ENCODE measurements at places on chromosomes 7 and 10.

DNA sequence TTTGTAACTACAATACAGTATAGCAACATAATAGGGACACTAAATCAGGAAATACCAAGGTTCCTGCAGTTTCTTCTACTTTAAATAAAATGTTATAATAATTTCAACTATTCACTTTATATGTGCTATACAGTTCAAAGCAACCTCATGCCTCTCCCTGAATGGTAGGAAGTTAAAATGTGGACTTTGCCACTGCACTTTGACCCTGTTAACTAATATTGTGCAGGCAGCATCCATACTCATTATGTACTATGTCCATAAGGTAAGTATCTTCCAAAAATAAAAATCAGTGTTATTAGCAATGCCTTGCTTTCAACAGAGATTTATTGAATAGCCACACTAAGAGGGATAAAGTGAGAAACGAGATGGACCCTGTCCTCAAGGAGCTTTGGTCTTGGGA is 4.8 kb downstream of the STEAP4 start:
- no peak for DNase-seq

- no peak for DNase-seq
Measured at GRCh38 chr7:134290286-134290685, 26.4 kb downstream of the SLC35B4 start.

DNA sequence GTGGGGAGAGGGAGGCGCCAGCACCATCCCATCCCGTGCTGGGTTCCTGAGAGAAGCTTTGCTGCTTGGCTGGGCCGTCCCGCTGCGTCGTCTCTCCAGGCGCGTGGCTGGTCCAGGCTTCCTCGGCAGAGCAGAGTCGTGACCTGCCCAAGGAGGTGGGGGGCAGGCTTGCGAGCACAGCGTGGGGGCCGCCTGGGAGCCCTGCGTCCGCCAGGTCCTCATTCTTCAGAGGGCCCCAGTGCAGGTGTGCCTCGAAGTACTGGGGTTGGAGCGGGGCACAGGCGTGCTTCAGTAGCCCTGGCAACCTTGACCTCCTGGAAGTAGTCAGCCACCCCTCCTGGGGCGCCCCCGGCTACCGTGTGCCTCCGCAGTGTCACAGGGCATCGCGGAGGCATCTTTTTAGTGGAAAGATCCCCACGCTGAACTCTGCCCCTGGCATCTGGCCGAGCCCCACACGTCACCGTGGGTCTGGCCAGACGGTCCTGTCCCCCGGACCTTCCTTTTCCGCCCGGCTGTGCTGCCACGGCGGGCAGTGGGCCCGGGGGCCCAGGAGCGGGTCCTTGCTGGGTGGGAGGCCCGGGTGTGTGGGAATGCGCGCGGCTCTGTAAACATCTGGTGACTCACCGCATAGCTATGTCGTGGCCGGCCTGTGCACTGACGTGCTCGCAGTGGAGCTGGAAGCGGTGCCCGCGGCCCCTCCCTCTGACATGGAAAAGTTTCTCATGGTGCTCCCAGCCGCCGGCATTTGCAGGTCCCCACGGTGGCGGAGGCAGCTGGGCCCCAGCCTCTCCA is 6.4 kb downstream of the MAFK start:
- peak; percentile 89 for DNase-seq

DNA sequence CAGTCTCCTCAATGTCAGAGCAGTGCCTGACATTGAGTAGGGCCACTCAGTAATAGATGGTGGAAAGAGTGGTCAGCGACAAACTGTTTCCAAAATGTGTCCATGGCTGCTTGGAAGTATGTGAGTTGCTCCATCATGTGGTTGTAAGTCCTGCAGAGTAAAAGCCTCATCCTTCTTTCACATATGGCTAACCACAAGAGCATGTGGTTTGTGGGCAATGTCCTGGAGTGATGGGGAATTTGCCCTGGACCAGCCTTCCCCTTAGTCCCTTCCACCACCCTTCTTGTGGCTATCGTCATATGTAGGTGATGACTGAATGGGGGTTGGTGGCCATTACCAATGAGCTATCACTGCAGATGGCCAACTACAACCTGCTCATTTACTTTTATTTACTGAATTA is 33.0 kb upstream of the PLXNA4 start:
- DNase-seq = no peak

DNA sequence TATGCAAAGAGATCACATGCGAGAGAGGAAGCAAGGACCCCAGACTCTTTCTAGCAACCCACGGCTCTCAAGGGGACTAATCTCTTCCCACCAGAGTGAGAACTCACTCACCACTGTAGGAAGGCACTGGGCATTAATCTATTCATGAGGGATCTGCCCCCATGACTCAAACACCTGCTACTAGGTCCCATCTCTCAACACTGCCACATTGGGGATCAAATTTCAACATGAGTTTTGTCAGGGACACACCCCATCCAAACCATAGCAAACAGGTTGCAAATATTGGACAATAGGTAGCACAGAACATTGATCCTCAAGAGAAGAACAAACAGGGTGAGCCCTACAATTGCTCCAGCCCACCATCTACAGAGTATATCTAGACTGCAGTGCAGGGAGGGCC is 740.6 kb downstream of the LRMDA start:
- DNase-seq = no peak

DNA sequence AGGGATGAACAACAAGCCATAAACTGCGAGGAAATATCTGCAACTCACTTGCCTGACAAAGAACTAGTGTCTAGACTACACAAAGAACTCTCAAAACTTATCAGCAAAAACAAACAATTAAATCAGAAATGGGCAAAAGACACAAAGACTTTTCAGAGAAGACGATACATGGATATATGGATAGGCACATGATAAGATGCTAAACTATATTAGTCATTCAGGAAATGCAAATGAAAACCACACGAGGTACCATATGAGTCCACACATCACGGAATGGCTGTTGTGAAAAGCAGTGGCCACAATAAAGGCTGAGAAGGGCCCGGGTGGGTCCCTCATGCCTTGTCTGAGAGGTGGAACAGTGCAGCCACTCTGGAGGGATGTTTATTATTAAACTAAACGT is 267.8 kb downstream of the WDR37 start:
- DNase-seq = no peak

DNA sequence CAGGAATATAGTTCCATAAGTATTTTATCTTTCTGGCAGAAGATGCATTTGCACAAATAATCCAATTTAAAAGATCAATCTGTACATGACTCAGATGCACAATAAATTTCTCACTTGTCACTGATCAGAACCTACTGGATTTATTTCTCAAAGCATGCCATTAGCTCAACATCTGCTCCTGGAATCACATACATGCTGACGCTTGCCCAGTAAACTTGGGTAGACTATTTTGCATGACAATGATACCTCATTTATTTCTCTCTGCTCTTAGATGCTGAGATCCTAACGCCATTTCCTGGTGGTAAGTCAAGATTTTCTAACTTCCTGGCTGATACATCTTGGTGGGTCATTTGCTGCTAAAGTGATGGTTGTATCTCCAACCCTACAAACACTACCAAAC is 33.8 kb upstream of the C10orf120 start:
- no peak for DNase-seq

GRCh38 chr10:31625566-31625965 is 303.1 kb downstream of the ARHGAP12 start:
- DNase-seq = no peak

GRCh38 chr7:18960725-18961124 is 156.7 kb downstream of the TWIST1 start:
- no peak for DNase-seq

DNA sequence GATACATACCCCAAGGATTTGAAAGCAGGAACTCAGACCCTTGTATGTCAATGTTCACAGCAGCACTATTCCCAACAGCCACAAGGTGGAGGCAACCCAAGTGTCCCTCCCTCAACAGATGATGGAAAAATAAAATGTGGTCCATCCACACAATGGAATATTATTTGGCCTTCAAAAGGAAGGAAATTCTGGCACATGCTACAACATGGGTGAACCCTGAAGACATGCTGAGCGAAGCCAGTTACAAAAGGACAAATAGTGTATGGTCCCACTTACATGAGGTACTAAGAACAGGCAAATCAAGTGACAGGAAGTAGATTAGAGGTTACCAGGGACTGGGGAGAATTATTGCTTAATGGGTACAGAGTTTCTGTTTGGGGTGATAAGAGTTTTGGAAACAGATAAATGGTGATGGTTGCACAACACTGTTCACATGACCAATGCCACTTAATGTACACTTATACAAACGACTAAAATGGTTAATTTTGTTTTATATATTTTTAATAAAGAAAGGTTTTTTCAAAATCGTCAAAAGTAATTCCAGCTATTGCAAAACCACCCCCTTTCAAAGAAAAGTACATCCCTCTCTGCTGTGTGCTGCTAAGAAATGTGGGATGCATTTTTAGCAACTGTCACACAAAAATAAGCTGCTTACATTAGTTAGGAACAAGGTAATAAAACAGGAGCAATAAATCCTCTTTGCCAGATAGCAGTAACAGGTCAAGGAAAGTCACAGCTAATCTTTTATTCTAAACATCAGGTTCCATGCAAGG is 85.7 kb downstream of the GRB10 start:
- DNase-seq = no peak

DNA sequence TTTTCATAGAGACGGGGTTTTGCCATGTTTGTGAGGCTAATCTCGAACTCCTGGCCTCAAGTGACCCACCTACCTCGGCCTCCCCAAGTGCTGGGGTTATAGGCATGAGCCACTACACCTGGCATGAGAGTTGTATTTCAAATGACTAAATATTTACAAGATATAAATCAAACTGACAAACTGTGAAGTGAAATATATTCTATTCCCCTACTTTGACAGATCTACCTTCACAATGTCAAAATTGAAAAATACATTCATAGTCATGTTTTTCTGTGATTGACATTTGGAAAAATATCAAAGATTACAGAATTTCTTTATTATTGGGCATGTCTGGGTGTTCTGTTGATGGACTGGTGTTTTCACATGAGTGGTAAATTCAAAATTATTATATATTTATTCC is 16.4 kb upstream of the SNX10 start:
- no peak for DNase-seq

DNA sequence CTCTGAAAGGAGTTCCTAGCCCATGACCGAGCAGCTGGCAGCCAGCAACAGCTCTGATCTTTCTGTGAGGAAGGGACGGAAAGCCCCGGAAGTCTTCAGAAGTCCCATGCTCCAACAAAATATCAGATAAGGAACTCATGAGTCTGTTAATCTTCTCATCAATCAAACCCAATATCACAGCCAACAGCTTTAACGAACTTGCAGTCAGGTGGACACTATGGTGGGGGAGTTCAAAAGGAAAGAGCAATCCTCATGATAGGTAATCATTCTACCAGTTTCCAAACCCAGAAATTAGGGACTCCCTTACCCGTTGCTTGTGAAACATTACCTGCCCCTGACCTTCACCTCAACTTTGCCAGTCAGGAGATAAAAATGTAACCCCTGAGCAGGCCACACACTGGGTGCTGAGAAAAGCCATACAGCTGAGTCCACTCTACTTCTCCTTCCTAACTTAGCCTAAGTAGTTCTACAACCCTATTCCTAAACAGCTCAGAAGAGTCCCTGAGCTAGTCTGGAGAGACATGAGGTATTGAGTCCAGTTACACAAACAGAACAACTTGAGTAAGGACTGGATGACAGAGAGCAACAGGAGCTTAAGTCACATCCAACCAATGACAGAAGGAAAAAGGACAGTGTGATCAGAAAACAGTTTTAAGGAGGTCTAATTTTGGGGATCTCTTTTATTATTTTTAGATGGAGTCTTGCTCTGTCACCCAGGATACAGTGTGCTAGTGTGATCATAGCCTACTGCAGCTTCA is 2.2 kb downstream of the NDST2 start:
- no peak for DNase-seq

GRCh38 chr7:120985130-120985758 is 3.3 kb upstream of the CPED1 start:
- DNase-seq = no peak

- no peak for DNase-seq
Measured at GRCh38 chr10:22427890-22428571, 82.7 kb downstream of the SPAG6 start.

- DNase-seq = no peak
Measured at GRCh38 chr10:11237571-11237970, 219.9 kb downstream of the CELF2 start.

- no peak for DNase-seq
Measured at GRCh38 chr7:12281038-12281437, 69.9 kb downstream of the TMEM106B start.

DNA sequence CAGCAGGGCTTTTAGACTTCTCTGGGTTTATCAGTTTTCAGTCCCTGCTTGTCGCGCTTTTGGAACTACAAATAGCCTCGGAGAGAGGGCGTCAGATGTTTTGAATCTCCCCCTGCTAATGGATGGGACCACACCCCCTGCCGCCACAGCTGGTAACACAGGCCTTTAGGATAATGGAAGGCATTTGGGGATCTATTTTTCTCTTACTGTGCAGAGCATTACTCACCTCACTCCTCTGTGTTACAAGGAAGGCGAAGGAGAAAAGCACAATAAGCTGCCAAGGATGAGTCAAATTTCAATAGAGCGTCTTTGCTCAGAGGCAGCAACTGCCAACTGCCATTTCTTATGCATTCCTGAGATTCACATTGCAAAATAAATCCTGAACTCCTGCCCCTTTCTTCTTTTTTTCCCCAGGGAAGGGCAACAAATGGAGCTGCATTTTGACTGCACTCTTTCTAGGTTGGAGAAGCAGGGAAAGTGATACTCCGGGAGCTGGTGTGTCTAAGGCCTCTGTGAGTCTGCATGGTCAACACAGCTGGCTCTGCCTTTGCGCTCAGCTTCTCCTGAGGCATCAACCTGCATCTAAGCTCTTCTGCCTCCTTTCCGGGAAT is 31.5 kb upstream of the SMNDC1 start:
- DNase-seq = no peak

GRCh38 chr10:73478636-73479035 is 17.2 kb downstream of the PPP3CB start:
- no peak for DNase-seq

- no peak for DNase-seq
Measured at GRCh38 chr10:123721441-123722049, 55.4 kb downstream of the GPR26 start.

DNA sequence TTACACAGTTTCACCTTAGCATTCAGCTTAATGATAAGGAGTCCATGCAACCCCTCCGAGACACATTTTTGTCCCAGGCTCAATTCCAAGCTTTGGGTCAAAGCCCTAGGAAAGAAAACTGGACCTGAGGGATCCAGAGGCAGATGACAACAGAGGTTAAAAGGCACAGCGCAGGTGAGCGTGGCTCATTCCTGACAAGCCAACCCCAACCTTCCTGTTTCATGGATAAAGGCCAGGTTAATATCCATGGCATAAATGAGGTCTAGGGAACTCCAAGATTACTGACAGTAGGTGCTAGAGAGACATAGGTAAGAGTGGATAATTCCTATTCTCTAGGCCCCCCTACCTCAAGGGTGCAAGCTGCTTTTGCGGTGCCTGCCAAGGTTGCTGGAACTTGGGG is 86.7 kb upstream of the GPR22 start:
- no peak for DNase-seq
